Skin of body (tissue), 3 donors: ENCODE measurements at places on chromosomes 7 and 10. TPM values are rescaled to one million over a fixed set of nuclear protein-coding genes. Genes with fewer than 3 reads are reported as not detected.

MYOF gene
- total RNA-seq = 90.4 TPM

VGF gene
- total RNA-seq = 0.10 TPM

ARMC3 gene
- not detected for total RNA-seq

KLF14 gene
- 0.89 TPM for total RNA-seq

HTR7 gene
- 0.30 TPM for total RNA-seq

OR2A5 gene
- total RNA-seq = not detected

SLC39A12 gene
- 0.10 TPM for total RNA-seq

ZNF735 gene
- total RNA-seq = not detected

INA gene
- 0.99 TPM for total RNA-seq

NPTX2 gene
- total RNA-seq = 2.4 TPM

TMEM270 gene
- not detected for total RNA-seq

GCK gene
- total RNA-seq = 0.79 TPM

C10orf62 gene
- total RNA-seq = 0.20 TPM

CUZD1 gene
- 0.59 TPM for total RNA-seq

CCDC136 gene
- 6.1 TPM for total RNA-seq

HOXA3 gene
- 4.9 TPM for total RNA-seq

VPS41 gene
- 44.6 TPM for total RNA-seq

MYL10 gene
- total RNA-seq = 3.2 TPM
